ENCODE measurements at places on chromosomes 6 and 20.

GRCh38 chr6:25178336-25179035, 100.7 kb upstream of the CARMIL1 start:
- DNase-seq = no peak

DNA sequence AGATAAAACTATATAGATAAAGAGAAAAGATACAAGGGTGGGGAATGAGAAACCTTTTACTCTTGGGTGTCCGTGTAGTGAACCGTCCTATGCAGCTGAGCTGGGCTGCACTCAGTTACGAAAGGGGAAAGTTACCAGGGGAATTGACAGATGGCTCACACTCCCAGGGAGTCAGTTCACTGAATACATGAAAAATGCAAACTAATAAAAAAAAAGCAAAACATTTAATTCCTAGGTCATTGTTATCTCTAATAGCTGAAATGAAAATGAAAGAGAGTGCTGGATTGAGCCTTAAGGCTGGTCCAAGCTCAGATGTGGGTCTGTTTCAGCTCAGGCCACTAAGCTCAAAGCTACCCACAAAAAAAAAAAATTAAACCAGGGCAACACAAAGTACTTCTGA, 138.0 kb downstream of the THBS2 start:
- DNase-seq = peak; percentile 80

GRCh38 chr20:38870733-38871559, 55.3 kb upstream of the FAM83D start:
- DNase-seq = no peak

DNA sequence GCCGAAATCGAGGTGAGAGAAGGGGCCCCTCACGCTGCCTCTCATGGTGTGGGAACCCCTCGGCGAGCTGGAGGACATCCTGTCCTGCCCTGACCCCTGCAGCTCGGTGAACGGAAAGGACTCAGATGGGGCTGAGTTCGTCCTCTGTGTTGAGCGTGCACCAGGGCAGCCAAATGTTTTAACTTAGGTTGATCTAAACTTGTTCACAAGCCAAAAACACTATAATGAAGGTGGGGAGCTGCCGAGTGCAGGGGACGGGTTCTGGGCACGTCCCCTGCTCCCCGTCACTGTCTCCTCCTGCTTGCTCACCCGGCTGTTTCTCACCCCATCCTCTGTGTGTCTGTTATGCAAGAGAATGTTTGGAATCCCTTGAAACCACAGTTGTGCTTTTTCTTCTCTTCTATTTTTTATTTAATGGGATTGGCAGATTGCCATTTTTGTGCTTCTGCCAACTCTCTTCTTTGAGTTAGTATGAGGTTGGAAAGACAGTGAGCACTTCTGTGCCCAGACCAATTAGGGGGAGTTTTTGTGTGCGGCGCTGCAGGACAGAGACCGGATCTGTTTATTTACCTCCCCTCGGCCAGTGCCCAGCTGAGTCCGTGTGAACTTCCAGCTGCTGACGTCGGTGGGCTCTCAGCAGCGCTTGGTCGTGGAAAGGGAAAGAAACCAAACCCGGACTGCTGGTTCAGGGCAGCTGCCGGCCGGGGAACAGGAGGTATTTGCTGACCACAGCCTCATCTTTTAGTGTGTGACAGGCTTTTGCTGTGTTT, 158.1 kb downstream of the DTNBP1 start:
- no peak for DNase-seq
